Ovary (tissue), 10 donors: ENCODE measurements at places on chromosomes 6 and 20. TPM values are rescaled to one million over a fixed set of nuclear protein-coding genes. Genes with fewer than 3 reads are reported as not detected.

- DNase-seq, result no peak
Observed at GRCh38 chr6:138261116-138261780, 43.0 kb upstream of the PBOV1 start.

DNA sequence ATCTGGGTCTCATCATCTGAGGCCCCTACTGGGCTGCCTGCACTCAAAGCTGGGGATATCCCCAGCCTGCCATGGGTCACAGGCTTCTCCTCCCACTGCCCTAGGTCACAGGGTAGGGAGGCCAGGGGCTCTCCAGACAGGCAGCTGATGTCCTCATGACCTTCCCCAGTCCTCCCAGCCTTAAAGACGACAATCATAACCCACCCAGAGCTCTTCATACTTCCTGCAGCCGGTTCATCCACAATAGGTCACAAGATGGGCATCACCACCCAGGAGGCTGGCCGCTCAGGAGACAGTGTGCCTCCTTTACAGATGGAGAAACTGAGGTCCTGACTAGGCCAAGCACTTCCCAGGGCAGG is 15.2 kb downstream of the TFEB start:
- no peak for DNase-seq

- no peak for DNase-seq
Observed at GRCh38 chr20:20435453-20435852, 67.5 kb downstream of the INSM1 start.

- no peak for DNase-seq
Observed at GRCh38 chr6:160929831-160930230, 61.7 kb upstream of the MAP3K4 start.

DNA sequence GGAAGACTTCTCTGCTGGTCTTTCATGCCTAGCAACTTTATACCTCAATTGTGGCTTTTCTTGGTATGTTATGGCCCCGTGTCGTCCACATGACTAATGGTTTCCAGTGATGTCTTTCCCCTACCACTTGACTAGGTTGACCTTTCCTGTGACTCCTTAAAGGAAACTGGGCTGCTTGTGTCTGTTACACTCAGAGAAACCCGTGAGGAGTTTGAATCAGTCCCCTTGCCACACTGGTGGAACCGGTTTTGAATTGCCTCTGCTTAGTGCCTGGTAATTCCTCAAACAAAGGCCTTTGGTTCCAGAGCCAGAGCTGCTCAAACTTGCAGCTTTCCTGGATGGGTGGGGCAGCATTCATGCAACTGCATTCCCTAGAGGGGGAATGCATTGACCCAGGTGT is 21.9 kb downstream of the ECT2L start:
- DNase-seq, result no peak

GRCh38 chr6:87965806-87966205 is 81.8 kb upstream of the SPACA1 start:
- no peak for DNase-seq

GRCh38 chr6:36914227-36914794 is 28.6 kb downstream of the C6orf89 start:
- no peak for DNase-seq

- DNase-seq, result no peak
Observed at GRCh38 chr20:32511358-32512046, 73.6 kb downstream of the NOL4L start.

DNA sequence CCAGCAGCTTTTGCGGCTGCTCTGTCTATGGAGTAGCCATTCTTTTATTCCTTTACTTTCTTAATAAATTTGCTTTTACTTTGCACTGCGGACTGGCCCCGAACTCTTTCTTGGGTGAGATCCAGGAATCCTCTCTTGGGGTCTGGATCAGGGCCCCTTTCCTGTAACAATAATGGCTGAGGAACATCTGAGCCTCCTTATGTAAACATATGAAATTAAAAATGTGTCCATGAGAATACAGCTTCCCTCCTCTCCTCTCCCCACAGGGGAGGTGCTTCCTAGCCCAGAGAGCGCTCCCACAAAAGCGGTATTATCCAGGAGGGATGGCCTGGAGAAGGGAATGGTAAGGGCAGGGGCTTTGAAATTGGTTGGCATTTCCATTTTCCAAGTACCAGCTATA is 81.1 kb downstream of the PSMG4 start:
- no peak for DNase-seq

DNA sequence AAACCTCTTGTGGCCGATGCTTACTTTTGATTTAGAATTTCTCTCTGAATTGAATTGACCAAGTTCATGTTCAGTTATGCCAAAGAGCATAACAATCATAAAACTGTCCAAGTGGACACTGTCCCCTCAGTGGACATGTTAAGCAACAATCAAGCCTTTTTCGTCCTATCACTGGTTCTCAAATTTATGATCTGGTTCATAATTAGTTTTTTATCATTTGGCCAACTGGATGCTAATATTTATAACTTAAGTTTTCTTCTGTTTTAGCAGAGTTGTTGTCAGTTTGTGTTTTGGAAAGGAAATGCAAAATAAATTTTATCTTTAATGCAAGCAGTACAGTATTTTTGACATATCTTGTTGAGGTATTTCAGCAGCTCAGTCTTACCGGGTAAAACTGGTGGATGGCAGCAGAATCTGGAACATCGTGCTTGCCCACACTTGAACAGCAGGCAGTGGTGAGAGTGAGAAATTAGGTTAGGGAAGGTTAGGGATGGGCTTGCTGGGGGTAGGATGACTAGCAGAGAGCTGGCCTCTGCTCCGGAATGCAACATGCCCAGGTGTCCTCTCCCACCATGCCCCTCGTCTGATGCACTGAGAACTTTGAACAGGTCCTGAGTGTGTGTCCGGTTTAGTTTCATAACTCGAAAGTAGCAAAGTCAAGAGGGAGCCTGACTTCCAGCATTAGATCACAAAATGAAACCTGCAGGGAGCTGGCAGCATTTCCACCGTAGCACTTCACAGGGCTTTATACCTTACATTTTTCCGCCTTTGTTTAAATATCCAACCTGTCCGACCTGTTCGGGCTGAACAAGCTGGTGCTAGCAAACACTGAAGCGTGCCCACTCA is 93.1 kb downstream of the RREB1 start:
- DNase-seq, result no peak

- DNase-seq, result no peak
Observed at GRCh38 chr20:3306068-3306467, 67.1 kb upstream of the SLC4A11 start.

Gene ME1
- 11.8 TPM for total RNA-seq

Gene ETV7
- total RNA-seq, result 1.7 TPM
